ENCODE measurements at places on chromosomes 4 and X.

DNA sequence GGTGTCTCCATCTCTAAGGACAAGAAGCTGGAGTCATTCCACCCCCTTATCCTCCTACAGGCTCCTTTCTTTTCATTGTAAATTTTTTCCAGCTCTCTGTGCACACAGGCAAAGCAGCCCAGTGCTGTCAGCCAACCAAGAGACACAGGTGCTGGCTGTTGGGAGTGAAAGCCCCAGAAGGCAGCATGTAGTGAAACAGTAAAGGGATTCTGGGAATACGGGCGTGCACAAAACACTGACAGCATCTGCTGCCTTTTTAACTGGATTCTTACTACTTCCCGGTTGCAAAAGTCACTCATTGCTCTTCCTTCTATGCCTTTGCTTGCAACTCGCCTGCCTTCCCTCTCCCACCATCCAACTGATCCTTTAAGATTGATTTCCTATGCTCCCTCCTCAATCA, 208.6 kb upstream of the PRPS2 start:
- DNase-seq: no peak

DNA sequence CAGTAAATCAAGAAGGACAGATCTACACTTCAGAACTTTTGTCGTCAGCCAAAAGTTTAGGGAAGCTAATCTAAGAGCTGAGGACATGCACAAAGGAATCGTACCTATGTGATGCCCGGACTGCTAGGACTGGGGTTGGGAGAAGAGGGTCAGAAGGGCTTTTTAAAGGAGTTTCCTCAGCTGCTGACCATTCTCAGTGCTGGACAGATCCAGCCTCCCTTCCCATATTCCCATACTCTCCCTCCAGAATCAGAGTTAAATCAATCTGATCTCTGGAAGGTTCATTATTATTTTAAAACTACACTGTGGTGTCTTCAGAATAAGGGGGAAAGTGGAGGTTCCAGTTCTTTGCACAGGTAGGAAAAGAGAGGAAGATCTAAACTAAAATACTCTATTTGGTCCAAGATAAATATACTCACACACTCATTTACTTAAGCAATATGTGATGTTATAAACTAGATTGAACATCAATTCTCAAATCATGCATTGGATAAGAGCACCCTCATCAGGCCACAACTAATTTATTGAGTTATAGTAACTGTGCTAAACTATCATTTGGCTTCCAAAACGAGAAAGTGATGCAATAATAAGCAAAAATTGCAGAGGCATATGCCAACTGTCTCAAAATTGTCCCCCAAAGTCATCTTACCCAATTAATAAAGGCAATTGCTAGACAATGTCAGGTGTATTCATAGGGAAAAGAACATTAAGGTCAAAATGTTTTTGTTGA, 124.7 kb downstream of the HNRNPD start:
- no peak for DNase-seq

DNA sequence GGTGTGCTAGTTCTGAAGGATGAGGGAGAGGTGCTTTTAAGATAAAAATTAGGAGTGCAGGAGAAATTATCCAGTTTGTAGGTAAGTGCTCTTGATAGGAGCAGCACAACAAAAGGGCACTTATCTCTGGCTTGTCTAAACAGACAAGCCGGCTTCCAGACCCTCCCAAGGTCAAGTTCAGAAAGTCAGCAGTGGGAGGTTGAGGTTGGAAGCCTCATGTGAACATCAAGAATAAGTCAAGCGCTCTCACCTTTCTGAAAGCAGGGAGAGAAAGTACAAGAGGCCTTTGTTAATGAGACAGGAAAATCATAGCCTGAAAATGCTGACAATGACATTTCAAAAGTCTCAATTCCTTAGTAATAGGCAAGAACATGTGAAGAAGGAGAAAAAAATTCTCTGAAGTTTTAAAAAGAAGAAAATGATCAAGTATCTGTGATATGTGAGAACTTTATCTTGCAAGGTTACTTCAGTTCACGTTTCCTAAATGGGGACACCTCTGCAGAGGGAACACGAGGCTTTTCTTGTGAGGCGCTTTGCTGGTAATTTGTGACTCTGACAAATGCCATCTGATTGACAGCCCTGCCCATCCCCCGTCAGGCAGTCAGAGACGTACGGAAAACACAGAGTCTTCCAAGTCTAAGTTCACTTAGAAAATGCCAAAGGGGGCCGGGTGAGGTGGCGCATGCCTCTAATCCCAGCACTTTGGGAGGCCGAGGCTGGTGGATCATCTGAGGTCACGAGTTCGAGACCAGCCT, 62.2 kb downstream of the TIGD2 start:
- DNase-seq: no peak

GRCh38 chr4:186249785-186250754, 15.9 kb upstream of the F11 start:
- DNase-seq: no peak

DNA sequence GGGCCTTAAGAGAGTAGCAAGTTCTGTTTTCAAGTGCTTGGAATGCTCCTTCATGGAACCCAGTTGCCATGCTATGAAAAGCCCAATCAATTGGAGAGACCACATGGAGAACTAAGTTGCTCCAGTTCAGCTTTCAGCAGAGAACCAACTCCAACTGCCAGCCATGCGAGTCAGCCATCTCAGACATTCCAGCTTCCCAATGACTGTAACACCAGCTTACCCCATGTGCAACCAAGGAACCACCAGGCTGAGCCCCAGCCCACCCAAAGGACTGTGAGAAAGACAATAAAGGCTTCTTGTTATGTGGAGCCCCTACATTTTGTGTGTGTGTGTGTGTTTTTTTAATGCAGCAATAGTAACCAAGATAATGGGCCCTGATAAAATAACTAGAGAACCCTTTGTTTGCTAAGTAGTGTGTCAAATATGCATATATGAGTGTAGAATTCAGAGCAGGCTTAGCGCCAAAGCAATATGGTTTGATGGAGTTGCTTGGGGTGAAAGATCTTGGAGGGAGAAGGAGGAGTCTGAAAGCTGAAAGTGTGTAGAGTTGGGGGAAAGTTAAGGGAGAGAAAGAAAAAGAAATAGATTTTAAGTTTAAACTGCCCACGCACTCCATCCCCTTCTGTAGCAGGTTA, 35.0 kb upstream of the CCKAR start:
- DNase-seq: no peak

- DNase-seq: no peak
Measured at GRCh38 chr4:42543126-42543525, 113.8 kb downstream of the ATP8A1 start.

GRCh38 chrX:22320236-22320873, 47.6 kb downstream of the CBLL2 start:
- DNase-seq: no peak

GRCh38 chr4:148901075-148901705, 459.0 kb upstream of the NR3C2 start:
- no peak for DNase-seq

- DNase-seq: no peak
Measured at GRCh38 chrX:30414144-30414543, 105.0 kb upstream of the NR0B1 start.

DNA sequence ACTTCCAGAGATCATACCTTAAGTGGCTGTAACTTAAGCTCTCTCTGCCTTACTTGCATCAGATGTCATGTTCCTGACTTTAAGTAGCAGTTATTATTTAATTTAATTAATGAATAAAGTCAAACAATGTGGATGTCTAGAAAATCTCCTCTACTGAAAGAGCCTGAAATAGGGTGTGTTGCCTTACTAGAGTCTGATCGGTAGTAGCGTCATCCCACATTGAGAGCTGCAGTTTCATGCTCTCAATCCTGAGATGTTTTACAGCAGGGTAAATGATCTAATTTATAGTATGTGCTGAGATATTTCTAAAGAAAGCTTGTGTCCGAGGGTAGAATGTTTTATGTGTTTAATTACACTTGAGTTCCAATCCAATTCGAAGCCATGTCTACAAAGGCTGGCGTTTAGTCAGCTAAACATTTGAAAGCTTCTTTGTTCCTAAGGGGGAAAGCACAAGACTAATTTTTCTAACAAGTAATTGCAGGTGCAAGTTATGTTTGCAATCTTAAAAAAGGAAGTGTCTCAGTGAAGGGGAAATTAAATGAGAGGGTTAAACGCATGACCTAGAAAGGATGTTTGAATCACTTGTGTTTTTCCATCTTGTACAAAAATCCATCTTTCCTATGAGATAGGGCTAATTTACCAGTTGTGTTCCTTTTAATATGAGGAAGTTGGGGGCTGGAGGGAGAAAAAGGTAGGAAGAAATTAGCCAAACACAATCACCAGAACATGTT, 391.0 kb upstream of the MAGEB2 start:
- no peak for DNase-seq

DNA sequence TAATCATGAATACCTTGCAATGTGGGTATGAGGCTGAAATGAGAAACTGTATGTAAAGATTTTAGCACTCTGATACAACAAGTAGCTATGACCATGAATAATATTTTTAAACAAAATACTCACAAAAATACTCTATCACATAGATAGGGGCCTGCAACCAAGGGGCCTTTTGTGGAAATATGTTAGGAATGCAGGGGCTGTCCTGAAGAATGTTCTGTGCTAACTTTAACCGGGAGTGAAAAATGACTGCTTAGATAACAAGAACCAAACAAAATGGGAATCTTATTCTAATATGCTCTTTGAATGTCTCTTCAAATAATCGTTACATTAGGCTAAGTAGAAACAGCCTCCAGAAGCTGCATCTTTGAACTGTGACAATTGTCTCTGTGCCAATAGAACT, 37.9 kb upstream of the GYPA start:
- DNase-seq: no peak

- no peak for DNase-seq
Measured at GRCh38 chr4:13240066-13240465, 244.1 kb downstream of the RAB28 start.

GRCh38 chr4:85149676-85150075, 183.2 kb upstream of the WDFY3 start:
- DNase-seq: no peak

DNA sequence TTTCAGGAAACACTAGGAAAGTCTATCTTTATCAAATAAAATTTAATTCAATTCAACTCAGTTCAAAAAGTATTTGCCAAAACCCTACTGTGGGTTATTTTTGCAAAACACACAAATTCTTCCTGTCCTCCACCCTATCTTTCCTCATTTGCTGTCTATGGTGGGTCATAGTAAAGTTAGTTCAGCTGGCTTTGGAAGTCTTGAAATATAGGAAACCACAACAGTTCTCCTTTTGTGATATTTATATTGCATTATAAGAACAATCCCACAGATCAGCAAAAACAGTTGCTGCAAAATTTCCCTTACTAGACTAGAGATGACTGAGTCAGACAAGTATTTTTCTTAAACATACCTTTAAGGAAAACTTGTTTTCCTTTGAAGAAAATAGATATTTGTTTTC, 22.2 kb downstream of the CYBB start:
- DNase-seq: no peak

DNA sequence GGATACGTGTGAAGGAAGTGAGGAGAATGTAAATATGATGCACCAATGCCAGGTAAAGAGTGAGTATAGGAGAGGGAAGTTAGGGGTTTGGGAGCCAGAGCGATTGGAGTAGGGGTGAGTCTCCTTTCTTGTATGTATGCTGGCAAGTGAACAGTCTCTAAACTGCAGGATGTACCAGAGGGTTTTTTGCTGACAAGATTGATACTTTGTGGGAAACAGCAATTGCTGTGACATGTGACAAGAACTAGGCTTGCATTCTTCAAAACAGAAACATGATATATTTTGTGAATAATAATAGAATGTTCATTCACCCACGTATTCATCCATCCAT, 706 bp downstream of the CHIC1 start:
- DNase-seq: no peak

GRCh38 chr4:170400361-170400760, 310.6 kb upstream of the AADAT start:
- no peak for DNase-seq

DNA sequence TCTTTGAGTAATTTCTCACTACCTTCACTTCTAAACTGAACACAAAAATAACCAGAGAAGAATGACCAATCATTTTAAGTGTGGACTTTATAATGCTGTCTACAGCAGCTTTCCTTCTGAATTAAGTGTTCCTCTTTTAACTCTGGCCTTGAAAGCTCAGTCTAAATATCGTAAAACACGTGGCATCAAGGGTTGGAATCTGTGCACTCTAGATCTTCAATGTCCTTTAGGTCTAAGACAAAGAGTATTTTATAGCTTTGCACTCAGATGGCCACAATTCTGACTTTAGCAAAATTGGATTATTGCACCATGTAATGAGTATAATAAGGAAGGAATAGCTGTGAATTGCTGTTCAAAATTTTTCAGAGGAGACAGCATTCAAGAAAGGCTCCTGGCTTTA, 197.1 kb upstream of the UGT8 start:
- no peak for DNase-seq

DNA sequence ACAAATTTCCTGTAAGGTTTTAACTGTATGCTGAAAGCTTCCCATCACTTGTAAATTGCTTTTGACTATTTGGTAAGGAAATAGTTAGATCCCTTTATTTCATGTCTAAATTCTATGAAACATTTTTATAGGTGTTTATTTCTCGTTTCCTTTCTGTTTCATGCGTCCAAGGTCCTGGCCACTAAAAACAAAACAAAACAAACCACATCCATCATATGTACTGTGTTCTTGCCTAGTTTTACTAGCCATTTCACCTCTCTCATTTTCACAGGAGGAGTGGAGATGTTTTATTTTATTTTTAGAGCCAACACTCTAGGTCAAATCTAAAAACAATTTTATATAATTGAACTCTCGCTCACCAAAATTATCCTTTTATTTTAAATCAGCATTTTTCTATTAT, 375.2 kb upstream of the CTSO start:
- DNase-seq: no peak

DNA sequence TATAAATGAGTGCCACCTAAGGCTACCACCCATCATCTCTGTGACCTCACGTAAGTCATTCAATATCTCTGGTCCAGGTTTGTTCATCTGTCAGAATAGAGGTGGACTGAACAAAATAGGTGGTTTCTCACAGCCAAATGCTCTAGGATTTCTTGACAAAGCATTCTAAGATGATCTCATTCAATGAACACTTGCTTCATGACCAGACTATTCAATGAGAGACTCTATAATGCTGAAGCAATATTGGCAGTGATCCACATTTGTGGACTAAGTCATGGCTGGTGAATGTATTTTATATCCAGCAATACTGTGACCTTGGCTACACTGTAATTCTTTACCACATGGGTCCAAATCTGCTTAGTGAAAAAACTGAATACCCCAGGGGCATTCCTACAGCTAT, 37.9 kb downstream of the LDB2 start:
- DNase-seq: no peak

GRCh38 chr4:25818371-25818871, 44.4 kb downstream of the SEL1L3 start:
- no peak for DNase-seq

All from suprapubic skin (tissue), 4 donors.